ENCODE measurements at places on chromosomes 13 and 19. TPM values are rescaled to one million over a fixed set of nuclear protein-coding genes. Genes with fewer than 3 reads are reported as not detected.

The PRTN3 gene
- total RNA-seq = not detected

The GIPR gene
- total RNA-seq = 25.6 TPM

The TPTE2 gene
- total RNA-seq = 0.96 TPM

The DPF1 gene
- 4.0 TPM for total RNA-seq

The EHD2 gene
- total RNA-seq = 0.27 TPM

The MYO16 gene
- total RNA-seq = 0.05 TPM

- no peak for DNase-seq
Observed at GRCh38 chr13:76697288-76697687, 188.9 kb downstream of the KCTD12 start.

DNA sequence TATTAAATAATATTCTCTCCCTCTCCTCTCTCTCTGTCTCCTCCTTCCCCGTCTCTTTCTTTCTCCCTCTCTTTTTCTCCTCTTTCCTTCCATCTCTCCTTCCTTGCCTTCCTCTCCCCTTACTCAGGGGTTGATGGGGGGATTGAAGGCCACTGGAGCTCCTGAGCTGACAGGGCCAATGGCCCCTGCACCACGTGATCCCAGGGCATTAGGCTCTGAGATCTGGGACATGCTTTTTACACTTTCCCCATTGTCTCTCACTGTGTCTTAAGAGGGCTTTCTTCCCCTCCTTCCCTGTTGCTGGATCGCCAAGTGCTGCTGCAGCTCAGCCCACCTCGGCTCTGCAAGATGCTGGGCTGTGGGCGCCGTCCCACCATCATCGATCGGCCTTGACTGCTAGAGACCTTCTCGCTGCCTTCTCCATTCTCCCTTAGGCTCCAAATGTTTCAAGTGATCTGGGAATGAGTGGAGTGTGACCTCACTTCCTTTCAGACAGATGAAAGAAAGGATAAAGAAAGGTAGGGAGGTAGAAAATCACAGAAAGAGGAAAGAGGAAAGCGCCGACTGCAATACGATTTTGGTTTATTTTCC lies 42.2 kb downstream of the COL4A1 start:
- no peak for DNase-seq

- no peak for DNase-seq
Observed at GRCh38 chr13:99314640-99315176, 7.5 kb upstream of the GPR183 start.

GRCh38 chr19:51339313-51339686 lies 2.6 kb downstream of the VSIG10L start:
- DNase-seq = no peak

- DNase-seq = no peak
Observed at GRCh38 chr19:2636897-2637683, 65.4 kb downstream of the GNG7 start.

- no peak for DNase-seq
Observed at GRCh38 chr19:31938675-31939074, 406.7 kb upstream of the ZNF507 start.

DNA sequence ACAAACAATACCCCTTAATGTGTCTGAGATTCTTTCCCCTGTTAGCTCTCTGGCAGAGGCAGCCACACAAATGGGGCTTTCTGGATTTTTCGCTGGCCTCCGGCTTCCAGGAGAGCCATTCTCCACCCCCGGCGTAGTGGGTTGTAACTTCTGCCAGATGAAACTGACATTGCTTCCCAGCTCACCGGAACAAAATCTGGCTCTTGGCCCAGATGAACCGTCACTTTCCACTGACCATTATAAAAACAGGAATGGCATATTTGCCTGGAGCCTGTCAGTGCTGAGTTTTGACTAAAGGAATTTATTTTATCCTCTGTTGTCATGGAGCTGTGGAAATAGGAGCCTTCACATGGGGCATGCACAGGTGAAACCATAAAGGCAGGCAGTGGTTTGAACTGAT lies 120.6 kb upstream of the GPR12 start:
- no peak for DNase-seq

DNA sequence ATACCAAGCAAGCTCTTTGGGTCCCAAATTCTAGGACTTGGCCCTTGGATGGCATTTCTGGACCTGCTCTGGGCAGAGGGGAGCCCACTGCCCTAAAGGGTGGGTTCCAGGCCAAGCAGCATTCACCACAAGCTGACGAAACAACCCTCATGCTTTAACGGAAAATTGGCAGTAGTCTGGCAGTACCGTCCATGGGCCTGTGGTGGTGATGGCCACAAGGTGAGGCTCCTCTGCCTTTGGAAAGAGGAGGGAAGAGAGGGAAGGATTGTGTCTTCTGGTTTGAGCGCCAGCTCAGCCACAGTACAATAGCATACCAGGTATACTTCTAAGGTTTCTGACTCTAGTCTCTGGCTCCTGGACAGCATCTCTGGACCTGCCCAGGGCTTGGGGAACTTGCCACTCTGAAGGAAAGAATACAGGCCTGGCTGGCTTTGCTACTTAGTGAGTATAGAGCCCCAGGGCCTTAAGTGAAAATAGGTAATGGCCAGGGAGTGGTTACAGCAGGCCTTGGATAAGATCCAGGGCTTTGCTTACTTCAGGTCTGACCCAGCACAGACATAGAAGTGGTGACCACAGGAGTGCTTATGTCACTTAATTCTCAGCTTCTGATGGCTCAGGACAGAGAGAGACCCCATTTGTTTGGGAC lies 595.5 kb downstream of the LMO7 start:
- DNase-seq = no peak

GRCh38 chr13:99992949-99993351 lies 11.4 kb downstream of the ZIC2 start:
- DNase-seq = no peak

GRCh38 chr13:83295686-83296085 lies 586.6 kb downstream of the SLITRK1 start:
- DNase-seq = no peak

DNA sequence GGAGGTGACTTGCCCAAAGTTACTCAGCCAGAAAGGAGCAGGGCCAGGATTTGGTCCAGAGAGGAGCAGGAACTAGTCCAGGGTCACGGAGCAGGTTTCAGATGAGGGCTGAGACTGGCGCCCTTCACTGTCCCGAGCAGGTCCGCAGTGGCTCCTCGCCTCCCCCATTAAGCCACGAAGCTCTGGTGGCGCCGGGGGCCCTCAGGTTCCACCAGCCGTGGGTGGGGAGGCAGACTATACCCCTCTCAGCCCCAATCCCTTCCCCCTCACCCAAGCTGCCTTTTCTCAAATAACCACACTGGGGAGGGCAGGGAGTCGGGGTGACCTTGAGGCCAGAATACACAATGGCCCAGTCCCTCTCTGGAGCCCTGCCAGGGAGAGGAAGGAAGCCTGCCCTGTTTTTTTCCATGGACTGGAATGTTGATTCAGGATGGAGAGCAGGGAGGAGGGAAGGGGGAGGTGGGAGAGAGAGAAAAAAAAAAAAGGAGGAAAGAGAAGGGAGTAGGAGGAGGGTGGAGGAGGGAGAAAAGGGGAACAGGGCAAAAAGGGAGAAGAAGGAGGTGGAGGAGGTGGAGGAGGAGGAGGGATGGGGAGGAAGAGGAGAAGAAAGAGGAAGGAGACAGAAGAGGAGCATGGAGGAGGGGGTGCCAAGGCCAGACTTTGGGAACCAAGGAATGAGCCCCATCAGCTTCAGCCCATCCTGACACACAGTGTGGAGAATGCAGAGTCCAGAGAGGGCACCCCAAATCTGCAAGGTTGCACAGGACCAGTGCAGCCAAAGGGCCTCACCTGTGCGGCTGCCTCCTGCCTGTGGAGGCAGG lies 19.7 kb downstream of the CEACAM16 start:
- DNase-seq = no peak

DNA sequence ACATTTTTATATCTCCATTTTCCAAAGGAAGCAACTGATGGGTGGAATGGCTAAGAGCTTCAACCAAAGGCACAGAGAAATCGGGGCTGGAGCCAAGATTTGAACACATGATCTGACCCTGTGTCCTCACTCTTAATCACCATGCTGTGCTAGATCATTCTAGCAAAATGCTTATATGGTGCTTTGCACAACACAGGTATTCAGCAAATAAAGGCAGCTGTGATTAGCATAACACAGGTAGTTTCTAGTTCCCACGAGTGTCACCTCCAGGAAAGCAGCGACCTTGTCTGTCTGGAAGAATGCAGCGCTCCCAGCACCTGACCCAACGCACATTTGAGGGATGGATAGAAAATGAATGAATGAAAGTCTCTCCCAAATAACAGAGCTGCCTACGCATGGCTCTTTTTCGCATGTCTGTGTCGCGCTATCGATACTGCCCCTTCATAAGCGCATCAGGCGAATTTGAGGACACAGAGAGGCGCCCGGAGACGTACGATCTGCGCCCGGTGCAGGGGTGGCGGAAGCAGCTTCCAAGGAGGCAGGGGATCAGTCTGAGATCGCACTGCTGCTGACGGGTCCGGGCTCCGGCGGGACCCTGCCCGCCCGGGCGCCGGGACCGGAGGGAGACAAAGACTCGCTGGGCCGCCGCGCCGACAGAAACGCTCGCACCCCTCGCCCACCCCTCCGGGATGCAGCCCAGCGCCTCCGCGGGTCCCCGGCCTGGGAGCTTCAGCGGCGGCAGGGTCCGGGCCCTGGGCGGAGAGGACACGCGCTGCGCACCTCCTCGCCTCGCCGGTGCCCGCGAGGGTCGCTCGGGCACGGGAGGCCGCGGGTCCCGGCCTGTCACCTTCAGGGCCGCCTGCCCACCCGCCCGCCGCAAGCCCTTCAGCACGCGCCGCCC lies 609 bp downstream of the EPS15L1 start:
- DNase-seq = no peak
